ENCODE measurements at places on chromosomes 16 and 17. TPM values are rescaled to one million over a fixed set of nuclear protein-coding genes. Genes with fewer than 3 reads are reported as not detected.

The OTOA gene
- 0.05 TPM for total RNA-seq

DNA sequence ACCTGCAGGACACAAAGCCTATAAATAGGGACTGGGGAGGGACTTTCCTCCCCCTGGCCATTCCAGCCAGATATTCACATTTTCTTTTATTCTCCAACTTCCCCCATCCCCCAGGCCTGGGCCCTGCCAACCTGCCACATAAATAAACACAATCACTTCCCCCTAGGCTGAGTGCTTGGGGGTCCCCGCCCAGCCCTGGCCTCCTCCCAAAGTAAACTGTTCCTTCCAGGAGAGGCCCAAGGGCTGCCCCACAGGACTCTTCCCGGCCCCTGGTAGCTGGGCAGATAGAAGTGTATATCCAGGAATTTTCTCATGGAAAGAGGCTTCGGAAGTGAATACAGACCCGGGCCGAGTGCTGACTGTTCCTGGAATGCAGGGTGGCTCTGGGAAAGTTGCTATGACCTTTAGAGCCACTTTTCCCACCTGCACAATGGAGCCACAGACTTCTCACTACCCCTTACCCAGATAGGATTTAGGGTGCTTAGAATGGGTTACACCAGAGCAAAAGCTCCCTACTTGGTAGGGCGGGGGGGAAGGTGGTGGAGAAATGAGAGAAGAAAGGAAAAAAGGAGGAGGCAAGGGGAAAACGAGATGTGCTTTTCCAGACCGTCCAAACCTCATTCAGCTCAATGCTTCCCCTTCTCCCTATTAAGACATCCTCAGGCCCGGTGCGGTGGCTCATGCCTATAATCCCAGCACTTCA is 8.5 kb downstream of the CSF3 start:
- H3K36me3 ChIP-seq: peaks cover 11% of the 10 kb centered on the region
- H3K27ac ChIP-seq: no peak overlapping the region
- peaks cover 8% of the 10 kb centered on the region for H3K4me1 ChIP-seq
- no peaks in the 10 kb centered on the region for H3K27me3 ChIP-seq
- no peak for DNase-seq
- no peak overlapping the region for H3K4me3 ChIP-seq

The SEPTIN12 gene
- not detected for total RNA-seq

The SYNGR3 gene
- 0.17 TPM for total RNA-seq

The PTX4 gene
- 0.61 TPM for total RNA-seq

DNA sequence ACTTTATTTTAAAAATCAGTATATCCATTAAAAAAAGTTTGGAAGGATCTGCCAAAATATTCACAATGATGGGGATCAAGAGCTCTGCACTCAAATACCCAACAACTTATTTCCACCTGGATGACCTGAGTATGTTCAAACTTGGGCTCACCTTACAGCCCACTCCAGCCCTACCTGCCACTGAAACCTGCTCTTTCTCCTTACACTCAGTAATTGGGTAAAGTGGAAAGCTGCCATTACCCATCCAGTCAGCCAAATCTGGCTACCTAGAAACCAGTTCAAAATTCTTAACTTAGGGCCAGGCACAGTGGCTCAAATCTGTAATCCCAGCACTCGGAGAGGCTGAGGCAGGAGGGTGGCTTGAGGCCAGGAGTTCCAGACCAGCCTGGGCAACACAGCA is 9.6 kb downstream of the VPS53 start:
- no peaks in the 10 kb centered on the region for H3K27me3 ChIP-seq
- H3K36me3 ChIP-seq: peaks cover 9% of the 10 kb centered on the region
- H3K4me1 ChIP-seq: no peaks in the 10 kb centered on the region
- DNase-seq: no peak
- H3K27ac ChIP-seq: no peak overlapping the region

DNA sequence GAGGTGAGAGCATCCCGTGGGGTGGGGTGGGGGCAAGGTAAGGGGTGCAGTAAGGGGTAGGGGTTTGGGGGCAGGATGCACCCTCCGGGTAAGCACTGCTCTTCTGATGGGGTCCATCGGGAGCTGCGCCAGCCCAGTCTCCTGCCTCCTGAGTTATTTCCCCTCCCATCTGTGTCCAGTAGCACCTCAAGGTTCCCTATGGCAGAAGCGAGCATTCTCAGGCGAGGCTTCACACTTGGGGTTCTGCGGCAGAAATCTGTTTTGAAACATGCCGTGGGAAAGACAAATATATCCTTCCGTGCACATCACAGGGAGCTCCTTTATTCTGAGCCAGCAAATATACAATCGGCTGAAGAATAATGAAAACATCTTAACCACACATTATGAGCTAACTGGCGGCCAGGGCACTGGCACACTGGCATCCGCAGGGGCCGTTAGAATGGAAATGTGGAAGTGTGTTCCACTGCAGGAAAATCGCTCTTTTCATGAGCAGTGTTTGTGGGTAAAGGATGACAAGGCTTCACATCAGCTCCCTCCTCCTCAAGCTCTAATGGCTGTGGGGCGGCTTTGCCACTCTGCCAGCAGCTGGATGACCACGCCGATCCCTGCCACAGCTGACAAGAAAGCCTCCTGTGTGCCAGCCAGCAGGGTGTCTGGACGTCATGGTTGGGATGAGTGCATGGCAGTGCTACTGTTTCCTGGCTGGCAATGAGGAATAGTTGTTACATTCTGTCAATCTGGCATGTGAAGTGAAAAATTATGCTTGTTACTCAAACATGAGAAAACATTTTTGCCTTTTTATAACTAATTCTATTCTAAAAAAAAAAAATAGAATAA is 20.0 kb downstream of the MTHFSD start:
- no peaks in the 10 kb centered on the region for H3K4me1 ChIP-seq
- DNase-seq: no peak
- H3K4me3 ChIP-seq: no peak overlapping the region
- no peaks in the 10 kb centered on the region for H3K27me3 ChIP-seq

- peaks cover 18% of the 10 kb centered on the region for H3K4me1 ChIP-seq
- no peaks in the 10 kb centered on the region for H3K36me3 ChIP-seq
- DNase-seq: peak; percentile 71
- no peak overlapping the region for H3K4me3 ChIP-seq
- H3K27me3 ChIP-seq: no peaks in the 10 kb centered on the region
These were observed 26.6 kb downstream of the MRC2 start for GRCh38 chr17:62653826-62654761.

- no peaks in the 10 kb centered on the region for H3K4me1 ChIP-seq
- H3K4me3 ChIP-seq: no peak overlapping the region
- H3K27ac ChIP-seq: no peak overlapping the region
- H3K27me3 ChIP-seq: no peaks in the 10 kb centered on the region
- no peaks in the 10 kb centered on the region for H3K36me3 ChIP-seq
These were observed 256.6 kb downstream of the CPPED1 start for GRCh38 chr16:12546918-12547607.

- no peak for DNase-seq
- H3K4me3 ChIP-seq: no peak within 1 kb of the TSS
- peaks cover 5% of the 10 kb centered on the region for H3K27me3 ChIP-seq
These were observed at the start of gene GUCY2D for GRCh38 chr17:8001976-8002720. Gene GUCY2D (plus strand): TSS chr17:8002615. CDS start chr17:8003048, 433 bp downstream.

- DNase-seq: peak; percentile 70
- H3K27ac ChIP-seq: peak within 1 kb of the TSS; percentile 94
- H3K36me3 ChIP-seq: peaks cover 1% of the 10 kb centered on the region
- H3K4me1 ChIP-seq: peaks cover 21% of the 10 kb centered on the region
- H3K27me3 ChIP-seq: no peaks in the 10 kb centered on the region
- peak within 1 kb of the TSS; percentile 73 for H3K4me3 ChIP-seq
These were observed at the start of gene TK2 for GRCh38 chr16:66549284-66550131. Gene TK2 (minus strand): TSS chr16:66550122. CDS start chr16:66550061, 61 bp downstream.

DNA sequence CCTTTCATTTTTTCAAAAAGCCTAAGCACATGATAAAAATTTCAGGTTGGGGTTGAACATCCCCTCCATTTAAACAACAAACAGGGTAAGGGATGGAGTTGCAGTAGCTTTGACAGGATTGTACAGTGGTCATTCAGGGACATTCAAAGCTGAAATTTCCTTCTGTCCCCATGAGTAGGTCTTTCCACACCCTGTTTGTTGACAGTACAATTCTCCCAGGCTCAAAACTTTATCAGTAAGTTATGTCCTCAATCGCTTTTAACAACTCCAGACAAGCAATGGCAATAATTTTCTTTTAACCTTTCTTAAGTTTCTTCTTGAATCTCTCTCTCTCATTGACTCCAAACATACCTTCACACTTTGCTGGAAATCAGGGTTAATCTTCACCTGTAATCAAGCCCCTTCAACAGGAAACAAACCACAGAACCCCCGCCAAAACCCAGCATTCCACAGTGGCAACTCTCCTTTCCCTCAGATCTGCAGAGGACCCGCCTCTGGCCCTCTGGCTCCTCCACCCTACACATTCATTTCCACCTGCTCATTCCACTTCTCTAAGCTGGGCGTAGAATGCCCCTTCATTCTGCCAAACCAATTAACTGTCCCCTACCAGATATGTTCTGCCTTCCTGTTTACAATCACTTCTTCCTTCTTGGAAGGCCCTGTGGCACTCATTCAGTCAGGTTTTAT is 20.7 kb downstream of the TXNDC11 start:
- no peak for DNase-seq
- H3K36me3 ChIP-seq: peaks cover 12% of the 10 kb centered on the region
- no peak overlapping the region for H3K27ac ChIP-seq
- no peak overlapping the region for H3K4me3 ChIP-seq
- peaks cover 8% of the 10 kb centered on the region for H3K4me1 ChIP-seq

DNA sequence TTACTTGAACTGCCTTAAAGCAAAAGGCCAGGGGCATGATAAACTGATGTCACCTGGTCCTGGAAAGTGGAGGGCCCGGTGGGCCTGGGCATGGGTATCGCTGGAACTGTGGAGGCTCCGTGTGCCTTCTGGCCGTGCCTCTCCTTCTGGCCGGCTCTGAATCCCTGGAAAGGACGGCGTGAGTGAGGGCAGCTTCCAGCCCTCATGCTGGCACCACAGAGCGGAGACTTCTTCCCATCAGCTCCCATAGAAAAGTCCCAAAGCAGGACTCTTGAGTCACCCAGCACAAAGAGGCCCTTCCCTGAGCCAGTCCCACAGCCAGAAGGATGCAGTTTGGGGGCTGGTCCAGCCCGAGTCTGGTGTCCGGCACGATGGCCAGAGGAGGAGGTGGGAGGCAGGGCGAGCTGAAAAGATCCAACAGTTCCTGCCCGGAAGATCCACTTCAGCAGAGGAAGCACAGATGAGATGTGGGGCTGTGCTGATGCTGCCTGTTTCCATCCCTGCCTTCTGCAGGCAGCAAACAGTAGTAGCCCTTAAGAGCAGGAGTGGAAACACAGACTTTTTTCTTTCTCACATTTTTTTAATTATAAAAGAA is 7.8 kb downstream of the GAA start:
- no peak overlapping the region for H3K27ac ChIP-seq
- no peaks in the 10 kb centered on the region for H3K4me1 ChIP-seq
- no peak for DNase-seq
- H3K27me3 ChIP-seq: no peaks in the 10 kb centered on the region

DNA sequence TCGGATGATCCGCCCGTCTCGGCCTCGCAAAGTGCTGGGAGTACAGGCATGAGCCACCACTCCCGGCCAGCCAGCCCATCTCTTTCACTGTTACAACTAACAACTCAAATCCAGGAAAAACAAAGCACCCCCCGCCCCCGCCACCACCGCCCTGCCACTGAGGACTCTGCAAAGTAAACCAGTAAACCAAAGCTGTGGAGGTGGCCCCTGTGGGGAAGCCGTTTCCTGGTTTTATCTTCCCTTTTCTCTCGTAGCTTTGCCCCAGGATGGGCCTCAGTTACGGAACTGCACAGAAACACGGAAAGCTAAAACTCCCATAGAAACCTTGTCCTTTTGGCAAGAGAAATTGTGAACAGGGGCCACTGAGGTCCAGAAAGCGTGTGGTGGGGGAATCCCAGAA is 17.5 kb downstream of the CHMP6 start:
- no peak overlapping the region for H3K27ac ChIP-seq
- DNase-seq: no peak

DNA sequence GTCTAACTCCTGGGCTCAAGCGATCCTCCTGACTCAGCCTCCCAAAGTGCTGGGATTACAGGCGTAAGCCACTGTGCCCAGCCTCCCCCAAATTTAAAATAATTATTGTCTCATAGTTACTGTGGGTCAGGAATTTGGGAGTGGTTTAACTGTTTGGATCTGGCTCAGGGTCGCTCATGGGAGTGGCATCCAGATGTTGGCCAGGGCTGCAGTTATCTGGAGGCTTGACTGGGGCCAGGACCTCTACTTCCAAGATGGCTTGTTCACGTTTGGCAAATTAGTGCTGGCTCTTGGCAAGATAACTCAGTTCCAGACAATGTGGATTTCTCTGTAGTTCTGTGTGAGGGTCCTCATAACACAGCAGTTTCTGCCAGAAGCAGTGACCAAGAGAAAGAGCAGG is 8.0 kb downstream of the TEN1 start:
- H3K4me1 ChIP-seq: peaks cover 5% of the 10 kb centered on the region
- no peaks in the 10 kb centered on the region for H3K27me3 ChIP-seq
- H3K27ac ChIP-seq: no peak overlapping the region
- H3K4me3 ChIP-seq: no peak overlapping the region

DNA sequence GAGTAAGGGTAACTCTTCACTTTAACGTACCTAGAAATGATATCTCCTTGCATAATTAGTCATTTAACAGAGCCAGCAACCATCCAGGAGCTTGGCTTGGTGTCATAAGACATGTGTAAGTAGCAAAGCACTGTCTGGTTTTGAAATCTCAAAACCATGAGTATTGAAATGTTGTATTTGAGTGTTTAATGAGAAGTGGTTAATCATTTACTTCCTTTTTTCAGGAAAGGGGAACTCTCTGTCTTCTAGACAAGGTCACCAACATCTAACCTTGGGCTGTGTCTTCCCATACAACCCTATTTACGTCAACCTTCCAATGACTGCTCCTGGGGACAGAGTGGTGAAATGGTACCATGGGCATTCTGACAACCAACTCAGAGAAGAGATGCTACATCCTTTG is 27.1 kb downstream of the PMP22 start:
- no peak for DNase-seq
- H3K4me1 ChIP-seq: peaks cover 1% of the 10 kb centered on the region
- H3K4me3 ChIP-seq: no peak overlapping the region
- H3K27ac ChIP-seq: no peak overlapping the region
- H3K27me3 ChIP-seq: no peaks in the 10 kb centered on the region

GRCh38 chr16:86143666-86144065 is 244.7 kb downstream of the IRF8 start:
- H3K4me3 ChIP-seq: no peak overlapping the region
- no peaks in the 10 kb centered on the region for H3K36me3 ChIP-seq
- peaks cover 9% of the 10 kb centered on the region for H3K27me3 ChIP-seq
- DNase-seq: no peak

The KCNJ18 gene
- total RNA-seq: not detected

The CRYBA1 gene
- not detected for total RNA-seq

DNA sequence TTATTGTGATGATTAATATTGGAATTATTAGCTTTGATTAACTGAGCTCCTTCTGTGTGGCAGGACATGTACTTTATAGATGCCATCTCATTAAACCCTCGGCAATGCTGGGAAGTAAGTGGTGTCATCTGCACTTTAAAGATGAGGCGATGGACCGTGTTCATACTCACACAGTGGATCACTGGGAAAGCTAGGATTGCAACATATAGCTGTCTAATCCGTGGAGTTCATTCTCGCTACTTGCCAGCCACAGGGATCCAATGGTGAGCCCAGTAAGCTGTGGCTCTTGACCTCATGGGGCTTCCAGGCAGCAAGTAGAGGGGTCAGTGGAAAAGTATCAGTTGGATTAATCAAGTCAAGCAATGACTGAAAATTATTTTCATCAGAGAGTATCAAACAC is 587.9 kb downstream of the CDH13 start:
- no peaks in the 10 kb centered on the region for H3K36me3 ChIP-seq
- H3K27ac ChIP-seq: no peak overlapping the region
- no peaks in the 10 kb centered on the region for H3K27me3 ChIP-seq
- H3K4me3 ChIP-seq: no peak overlapping the region
- DNase-seq: no peak

All from liver (tissue), 10 donors.